ENCODE measurements at places on chromosomes 4 and X. TPM values are rescaled to one million over a fixed set of nuclear protein-coding genes. Genes with fewer than 3 reads are reported as not detected.

DNA sequence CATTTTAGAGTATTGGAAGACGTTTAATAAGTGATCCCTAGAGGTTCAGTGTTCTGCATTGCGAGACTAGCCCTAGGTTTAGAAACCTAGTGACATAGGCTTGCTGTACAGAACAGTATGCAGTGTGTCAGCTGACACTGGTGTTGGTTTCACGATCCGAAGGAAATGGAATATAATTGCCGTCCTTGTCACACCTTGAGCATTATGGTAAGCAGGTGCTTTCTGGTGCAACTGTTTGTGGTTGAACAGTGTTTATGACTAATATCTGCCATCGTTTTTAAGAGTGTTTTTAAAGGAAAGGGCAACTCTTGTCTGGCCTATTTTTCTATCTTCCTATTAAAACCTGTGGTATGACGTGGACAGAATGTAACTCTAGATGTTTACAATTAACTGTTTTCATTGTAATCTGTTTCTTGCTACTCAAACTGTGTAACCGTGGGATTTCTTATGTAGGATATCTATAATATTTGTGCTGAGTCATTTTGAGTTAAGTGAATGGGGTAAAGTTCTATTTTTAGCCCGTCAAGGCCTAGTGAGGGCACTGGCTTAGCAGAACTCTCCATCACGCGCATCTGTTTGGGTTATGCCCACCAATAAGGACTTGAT, 53.8 kb upstream of the TBC1D14 start:
- DNase-seq, result no peak

DNA sequence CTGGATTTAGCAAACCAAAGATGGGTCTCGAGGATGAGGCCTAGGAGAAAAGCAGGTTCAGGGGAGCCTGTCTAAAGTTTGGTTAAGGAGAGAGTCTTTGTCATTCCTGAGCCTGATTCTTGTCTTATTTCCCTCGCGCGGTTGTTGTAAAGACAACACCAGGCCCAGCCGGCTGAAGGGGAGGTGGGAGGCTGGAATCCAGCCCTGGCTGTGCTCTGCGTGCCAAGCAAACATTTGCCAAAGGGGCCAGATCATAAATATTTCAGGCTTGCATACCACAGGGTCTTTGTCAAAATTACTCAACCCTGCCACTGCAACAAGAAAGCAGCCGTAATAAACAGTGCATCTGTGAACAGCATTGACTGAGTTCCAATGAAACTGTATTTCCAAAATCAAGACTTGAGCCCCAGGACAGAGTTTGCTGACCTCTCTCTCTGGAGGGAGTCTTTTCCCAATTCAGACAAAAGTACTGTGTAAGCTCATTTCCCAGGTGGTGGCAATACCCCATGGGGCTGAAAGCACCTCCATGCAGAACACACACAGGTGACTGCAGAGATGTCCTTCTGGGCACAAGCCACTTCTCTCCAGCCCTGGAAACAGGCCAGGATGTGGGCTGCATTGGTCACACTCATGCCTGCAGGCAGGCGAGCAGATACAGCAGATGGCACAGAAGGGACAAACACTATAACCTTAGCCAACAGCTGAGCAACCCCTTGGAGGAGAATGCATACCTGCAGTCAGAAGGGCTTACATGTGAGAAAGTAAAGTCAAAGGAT, 320.3 kb downstream of the STK32B start:
- no peak for DNase-seq

GRCh38 chr4:155011163-155011780, 197.2 kb upstream of the NPY2R start:
- DNase-seq, result no peak

NLGN4X gene
- not detected for total RNA-seq

ASMT gene
- not detected for total RNA-seq

ADRA2C gene
- not detected for total RNA-seq

NAP1L5 gene
- total RNA-seq, result 1.4 TPM

VSIG4 gene
- total RNA-seq, result 0.60 TPM

- DNase-seq, result no peak
Observed at GRCh38 chrX:128931071-128931470, 592.2 kb downstream of the SMARCA1 start.

LEF1 gene
- 859 TPM for total RNA-seq

CCNB3 gene
- total RNA-seq, result 0.16 TPM

GRCh38 chrX:71128166-71128833, 9.9 kb downstream of the MED12 start:
- DNase-seq, result no peak

- no peak for DNase-seq
Observed at GRCh38 chrX:30713061-30713525, 59.9 kb downstream of the GK start.

- DNase-seq, result no peak
Observed at GRCh38 chrX:31423609-31424189, 351.9 kb upstream of the FTHL17 start.

- no peak for DNase-seq
Observed at GRCh38 chrX:49746306-49746705, 50.5 kb upstream of the PAGE1 start.

DNA sequence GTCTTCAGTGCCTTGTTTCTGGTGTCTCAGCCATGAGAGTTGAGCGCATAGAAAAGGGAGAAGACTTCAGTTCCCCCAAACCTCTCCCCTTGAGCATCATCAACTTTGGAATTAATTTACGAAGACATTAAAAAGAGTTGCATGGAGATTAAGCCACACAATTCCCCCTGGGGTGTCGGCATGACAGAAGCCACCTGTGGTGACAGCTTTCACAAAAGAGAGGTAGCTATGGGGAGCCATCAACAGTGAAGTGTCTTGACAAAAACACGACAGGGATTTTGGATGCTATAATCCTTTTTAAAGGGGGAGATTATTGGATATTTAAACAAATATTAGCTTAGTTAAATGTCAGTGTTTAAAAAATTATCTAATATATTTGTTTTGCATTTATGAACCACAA, 307.6 kb downstream of the LDB2 start:
- DNase-seq, result no peak
